ENCODE measurements at places on chromosomes 4 and X.

GRCh38 chrX:23616361-23616760 is 50.9 kb upstream of the PRDX4 start:
- DNase-seq: no peak

DNA sequence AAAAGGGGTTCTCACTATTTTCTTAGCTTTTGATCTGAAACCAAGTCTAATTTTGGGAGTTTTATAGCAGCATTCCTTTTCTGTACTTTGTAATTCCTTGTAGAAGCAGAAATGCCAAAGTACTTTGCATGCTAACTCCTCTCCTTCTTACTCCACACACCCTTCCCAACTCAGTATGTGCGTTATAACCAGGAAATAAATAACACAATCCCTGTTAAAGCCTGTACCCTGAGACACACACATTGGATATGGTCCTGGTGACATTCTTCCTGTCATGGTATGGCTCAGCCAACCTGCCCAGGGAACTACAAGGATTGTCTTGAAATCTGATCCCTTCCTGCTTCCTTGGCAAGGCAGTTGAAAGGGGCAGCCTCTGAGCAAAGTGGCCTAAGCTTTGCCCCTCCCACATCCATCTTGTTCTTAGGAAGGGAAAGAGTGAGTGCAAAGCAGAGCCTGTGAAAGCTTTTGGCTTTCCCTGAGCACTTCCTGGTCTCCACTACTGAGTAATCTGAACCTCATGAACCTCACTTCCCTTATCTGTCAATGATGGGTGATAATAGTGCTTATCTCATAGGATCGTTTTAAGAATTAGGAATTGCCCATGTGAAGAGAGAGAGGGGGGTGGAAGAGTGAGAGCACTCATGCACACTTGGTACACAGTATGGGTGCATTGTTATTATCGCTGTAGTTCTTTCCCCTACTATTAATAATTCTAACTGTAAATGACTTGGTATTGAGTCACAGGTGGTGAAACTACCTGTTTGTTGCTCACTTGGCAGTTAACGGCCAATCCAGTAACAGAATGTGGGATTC is 109.3 kb downstream of the AFF2 start:
- DNase-seq: no peak

- no peak for DNase-seq
Measured at GRCh38 chr4:15444879-15445547, 17.2 kb downstream of the C1QTNF7 start.

GRCh38 chrX:112774651-112775293 is 65.9 kb downstream of the AMOT start:
- no peak for DNase-seq

DNA sequence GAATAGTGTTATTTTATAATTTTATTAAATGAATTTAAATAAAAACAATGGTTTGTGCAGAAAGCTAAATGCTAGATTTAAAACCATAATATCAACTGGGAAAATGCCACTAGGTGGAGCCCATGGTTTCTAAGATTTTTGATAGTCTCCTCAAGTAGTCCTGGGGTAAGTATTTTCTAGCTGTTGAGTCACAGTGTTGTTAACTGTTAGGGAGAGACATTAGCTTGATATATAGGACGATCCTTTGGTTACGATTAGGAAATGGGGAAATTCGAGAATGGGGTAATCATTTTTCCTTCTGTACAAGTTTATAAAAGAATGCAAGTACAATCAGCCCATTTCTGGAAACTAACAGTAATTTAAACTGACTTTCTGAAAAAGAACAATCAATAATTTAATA is 378.4 kb downstream of the ANKRD50 start:
- DNase-seq: peak; percentile 42

GRCh38 chrX:130829526-130830515 is 73.2 kb downstream of the ENOX2 start:
- no peak for DNase-seq

DNA sequence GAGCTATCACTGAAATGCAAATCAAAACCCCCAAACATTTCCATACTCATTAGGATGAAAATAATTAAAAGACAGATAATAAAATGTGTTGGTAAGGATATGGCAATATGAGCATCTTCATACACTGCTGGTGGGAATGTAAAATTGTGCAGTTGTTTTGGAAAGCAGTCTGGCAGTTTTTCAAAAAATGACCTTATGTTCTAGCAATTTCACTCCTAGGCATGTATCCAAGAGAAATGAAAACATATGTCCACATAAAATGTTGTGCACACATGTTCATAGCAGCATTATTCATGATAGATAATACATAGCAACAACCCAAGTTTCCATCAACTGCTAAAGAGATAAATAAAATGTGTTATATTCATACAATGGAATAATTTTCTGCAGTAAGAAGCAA is 14.8 kb upstream of the GPRASP2 start:
- no peak for DNase-seq

GRCh38 chr4:41933997-41934503 is 1.2 kb upstream of the TMEM33 start:
- no peak for DNase-seq

- no peak for DNase-seq
Measured at GRCh38 chr4:124483048-124483906, 229.3 kb downstream of the ANKRD50 start.

DNA sequence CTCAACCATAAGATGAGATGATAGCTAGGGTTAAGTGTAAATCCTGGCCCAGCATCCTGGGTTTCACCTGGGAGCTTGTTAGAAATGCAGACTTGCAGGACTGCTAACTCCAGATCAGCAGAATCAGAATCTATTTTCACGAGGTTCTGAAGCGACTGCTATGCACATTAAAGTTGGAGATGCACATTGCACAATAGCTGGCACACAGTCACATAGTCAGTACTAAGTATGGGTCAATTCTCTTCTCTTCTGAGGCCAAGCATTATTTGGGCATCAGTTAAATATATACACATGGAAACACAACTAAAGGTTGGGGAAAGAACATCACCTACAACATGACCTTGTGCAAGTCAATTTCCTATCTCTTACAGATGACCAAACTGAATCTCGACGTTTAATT is 155.1 kb upstream of the FGF13 start:
- DNase-seq: no peak
